ENCODE measurements at places on chromosomes 4 and X.

- no peak for DNase-seq
Measured at GRCh38 chr4:122522944-122523343, 66.4 kb upstream of the IL2 start.

DNA sequence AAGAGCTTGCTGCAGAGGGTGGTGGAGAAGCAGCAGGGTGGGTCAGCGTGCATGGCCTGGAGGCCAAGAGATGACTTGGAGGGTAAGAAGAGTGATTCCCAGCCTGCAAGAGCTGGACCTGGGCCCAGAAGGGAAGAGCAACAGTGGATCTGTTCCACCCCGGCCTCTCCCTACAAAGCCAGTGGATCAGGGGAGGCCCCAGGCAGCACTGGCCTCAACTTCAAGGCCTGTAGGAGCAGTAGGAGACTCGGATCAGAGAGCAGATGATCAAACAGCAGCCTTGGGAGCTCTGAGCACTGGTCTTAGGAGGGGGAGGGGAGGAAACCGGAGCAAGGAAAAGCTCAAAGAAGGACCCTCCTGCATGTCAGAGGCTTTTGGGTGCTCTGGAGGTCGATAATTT lies 7.6 kb downstream of the L1CAM start:
- DNase-seq = no peak

- DNase-seq = no peak
Measured at GRCh38 chr4:26325191-26325590, 4.4 kb downstream of the RBPJ start.

DNA sequence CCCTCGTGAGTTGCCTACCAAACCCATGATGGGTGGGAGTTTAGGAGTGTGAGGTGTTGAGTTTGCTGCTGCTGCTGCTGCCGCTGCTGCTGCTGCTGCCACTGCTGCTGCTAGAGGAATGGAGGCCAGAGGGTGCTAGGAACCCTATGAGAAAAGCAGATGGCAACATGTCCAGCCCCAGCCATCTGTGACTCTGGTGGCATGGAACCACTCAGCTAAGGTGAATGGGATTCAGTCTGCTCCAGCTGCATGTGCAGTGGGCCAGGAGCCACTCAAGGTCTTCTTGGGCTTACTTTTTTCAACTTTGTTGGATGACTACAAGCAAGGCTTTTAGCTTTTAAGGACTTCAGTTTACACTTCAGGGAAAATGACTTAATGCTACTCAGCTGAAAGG lies 103.8 kb downstream of the RTL5 start:
- no peak for DNase-seq

DNA sequence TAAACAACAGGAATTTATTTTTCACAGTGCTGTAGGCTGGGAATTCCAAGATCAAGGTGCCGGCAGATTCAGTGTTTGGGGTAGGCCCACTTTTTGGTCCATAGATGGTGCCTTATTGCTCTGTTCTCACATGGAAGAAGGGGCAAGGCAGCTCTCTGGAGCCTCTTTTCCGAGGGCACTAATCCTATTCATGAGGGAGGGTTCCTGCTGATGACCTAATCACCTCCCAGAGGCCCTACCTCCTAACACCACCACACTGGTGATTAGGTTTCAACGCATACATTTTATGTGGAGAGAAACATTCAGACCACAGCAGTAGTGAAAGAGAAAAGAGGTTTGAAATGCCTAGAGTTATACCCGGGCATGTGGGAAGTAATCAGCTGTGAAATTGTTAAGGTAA lies 1.4 kb upstream of the POLA1 start:
- DNase-seq = no peak

- DNase-seq = no peak
Measured at GRCh38 chr4:47703956-47704355, 133.9 kb downstream of the CORIN start.

DNA sequence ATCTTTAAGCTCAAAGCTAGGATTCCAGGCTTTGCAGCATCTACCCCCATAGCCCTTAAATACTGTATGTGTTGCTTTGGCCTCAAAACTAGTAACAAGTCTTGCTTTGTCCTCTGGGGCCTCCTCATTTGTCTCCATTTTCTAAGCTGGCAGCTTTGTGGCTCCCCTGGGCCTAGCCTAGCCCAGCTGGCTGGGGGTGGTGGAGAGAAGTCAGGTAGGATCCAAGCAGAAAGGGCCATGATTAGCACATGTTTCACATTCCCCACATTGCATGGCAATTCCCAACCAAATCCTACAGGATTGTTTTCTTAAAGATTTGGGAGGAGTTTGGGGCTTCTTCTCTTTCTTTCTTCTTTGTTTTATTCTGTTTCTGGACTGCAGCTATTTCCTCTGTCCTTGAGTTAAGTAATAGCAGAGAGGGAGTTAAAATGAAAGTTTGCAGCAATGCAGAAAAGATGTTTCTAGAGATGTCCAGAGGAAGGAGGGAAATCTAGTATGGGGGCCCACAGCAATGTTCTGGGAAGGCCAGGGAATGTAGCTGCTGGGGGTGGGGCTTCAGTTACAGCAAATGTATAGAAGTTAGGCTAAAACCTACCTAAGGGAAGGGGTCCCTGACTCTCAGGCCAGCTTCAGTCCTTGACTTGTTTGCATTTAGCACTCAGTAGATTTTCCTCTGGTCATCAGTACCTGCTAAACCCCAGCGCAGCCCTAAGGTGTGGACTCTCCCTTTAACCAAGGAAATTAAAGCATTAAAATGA lies 92.1 kb downstream of the SHROOM4 start:
- no peak for DNase-seq

DNA sequence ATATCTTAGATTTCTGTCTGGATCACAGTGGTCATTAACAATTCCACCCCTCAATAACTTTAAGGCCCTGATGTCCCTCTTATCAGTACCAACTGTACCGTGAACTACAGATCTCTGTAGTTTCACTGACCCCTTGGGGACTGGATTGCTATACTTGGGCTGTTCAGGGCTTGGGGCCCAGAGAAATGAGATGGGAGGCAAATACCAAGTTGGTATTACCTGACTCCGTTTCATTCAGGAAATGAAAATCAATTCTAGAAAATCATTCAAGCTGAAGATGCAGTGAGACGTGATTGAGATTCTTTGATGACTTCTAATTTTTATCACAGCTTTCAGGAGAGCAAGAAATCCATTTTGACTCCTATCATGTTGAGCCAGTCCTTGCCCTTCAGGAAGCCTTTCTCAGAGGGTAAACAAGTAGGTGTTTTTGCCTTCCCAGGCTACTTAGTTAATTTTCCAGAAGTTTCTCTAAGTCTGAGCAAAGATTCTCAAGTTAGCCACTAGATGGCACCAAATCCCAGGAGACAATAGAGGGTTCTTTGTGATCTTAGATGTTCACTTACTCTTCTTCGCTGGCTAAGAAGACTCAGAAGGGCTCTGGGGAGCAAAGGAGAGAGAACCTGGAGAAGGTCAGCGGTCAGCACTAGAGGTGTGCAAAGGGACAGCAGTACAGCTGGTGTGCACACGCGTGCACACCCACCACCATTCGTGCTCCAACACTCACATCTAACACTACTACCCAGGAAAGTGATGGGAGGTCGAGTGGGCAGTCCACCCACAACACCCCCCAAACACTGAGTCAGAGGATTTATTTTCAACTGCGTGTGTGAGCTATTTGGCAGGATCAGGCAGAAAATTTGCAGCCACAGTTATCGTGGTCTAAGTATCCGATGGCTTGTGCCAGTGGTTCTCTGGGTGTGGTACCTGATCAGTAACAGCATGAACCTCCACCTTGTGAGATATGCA lies 7.4 kb downstream of the HNRNPH2 start:
- peak; percentile 78 for DNase-seq

DNA sequence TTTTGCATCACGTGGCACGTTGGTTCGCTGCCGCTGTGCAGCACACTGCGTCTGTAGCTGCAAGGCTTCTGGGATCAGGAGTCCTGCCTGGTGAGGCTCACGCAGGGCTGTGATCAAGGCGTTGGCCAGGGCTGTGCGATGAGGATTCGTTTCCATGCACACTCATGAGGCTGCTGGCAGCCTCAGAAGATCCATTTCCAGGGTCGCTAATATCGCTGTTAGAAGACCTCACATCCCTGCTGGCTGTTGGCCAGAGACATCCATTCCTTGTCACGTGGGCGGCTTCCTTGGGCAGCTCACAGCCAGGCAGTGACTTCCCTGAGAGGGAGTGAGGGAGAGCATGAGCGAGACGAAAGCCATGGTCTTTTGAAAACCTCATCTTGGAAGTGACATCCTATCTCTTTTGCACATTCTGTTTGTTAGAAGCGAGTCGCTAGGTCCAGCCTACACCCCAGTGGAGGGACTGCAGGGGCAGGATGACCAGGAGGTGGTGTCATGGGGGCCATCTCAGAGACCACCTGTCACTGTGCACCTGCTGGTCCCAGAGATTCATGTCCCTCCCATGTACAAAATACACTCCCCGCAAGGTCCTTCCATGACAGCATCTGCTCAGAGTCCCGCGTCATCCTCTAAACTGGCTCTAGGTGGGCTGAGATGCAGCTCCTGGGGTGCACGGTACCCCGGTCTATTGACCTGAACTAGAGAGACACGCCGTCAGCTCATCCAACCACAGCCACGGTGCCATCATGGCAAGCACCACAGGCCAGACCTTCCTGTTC lies 12.2 kb downstream of the RGS12 start:
- peak; percentile 76 for DNase-seq

GRCh38 chr4:88584471-88584900 lies 7.8 kb upstream of the HERC3 start:
- DNase-seq = no peak

DNA sequence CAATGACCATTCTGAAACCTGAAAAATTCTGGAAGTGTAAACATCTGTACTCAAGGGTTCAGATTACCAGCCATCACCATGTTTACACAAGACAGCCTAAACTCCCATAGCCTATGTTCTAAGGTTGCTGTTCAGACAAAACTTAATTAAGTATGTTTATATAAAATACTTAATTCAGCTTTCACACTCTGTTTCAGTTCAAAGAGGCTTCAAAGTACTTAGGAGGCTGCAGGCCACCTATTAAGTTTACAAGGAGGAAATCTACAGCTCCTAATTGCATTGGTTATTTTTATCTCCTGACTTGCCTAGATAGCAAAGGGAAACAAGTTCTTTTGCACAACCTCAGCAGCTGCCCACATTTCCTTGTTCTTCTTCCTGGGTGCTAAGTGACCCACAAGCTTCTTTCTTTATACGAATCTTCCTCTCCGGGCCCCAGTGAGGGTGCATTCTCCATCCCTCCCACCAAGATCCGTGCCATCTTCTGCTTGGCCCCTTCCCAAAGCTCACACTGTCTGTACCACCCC lies 2.0 kb downstream of the GAK start:
- DNase-seq = no peak

- no peak for DNase-seq
Measured at GRCh38 chr4:73770917-73771316, 30.5 kb downstream of the CXCL8 start.

DNA sequence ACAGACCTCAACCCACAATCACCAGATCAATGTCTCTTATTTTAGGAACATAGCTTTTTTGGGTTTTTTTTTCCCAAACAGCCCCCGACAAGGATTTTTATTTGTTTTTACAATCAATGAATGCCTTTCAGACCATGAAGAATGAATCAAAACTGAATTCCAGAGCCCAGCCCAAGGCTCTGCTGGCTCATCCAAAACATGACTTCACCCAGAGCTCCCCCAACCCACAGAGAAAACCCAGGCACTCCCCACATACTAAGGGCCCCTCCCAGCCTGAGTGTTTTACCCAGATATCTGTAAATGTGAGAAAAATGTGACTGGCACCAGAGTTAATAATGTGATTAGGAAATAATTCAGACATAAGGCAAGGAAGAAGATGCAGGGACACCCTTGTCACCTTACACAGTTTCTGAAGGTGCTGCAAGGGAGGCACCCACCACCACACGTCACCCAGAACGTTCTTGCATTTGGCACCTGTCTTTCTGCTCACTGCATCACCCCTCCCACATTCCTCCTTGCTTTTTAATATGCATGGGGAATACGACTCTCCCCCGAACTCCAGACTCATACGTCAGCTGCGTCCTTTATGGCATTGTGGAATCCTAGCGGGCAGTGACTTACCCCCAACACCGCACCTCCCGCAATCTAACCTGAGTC lies 47.8 kb upstream of the C4orf50 start:
- no peak for DNase-seq

DNA sequence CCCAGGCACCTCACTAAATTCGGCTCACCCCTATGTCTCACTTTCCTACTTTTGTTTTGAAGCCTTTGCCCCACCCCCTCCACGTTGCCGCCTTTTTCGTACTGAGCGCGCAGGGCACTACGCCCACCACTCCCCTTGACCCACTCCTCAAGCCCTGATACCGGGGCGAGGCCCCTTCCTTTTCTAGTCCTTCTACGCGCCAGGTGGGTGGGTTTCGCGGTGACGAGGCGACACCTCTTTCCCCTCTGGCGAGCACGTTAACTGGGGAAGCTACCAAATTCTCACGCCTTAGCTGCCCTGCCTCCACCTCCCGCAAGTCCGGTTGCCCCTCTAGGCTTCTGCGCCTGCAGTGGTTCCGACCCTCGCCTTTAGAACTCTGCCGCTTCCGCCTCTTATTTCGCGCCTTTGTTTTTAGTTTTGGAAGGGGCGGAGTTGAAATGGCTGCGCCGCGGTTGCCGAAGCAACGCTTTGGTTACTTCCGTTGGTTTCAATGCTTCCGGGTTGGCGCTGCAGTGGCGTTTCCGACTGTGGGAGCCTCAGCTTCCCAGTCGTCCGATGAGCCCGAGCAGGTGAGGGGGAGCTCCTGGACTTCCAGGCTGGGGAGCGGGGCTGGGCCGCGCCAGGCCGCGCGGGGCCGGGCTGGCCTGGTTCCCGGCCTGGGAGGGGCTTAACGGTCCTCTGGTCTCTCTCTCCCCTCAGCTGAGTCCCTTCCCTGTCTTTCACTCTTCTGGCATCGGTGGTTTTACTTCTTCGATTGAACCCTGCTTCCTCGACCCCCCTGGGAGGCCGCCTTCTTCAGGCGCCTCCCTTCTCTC lies at the start of gene SLC25A14:
Gene SLC25A14, plus strand, starts transcription at position 512 of the 815 bp plus-strand sequence. CDS start 360 bp downstream, outside the sequence.
- peak; percentile 67 for DNase-seq

DNA sequence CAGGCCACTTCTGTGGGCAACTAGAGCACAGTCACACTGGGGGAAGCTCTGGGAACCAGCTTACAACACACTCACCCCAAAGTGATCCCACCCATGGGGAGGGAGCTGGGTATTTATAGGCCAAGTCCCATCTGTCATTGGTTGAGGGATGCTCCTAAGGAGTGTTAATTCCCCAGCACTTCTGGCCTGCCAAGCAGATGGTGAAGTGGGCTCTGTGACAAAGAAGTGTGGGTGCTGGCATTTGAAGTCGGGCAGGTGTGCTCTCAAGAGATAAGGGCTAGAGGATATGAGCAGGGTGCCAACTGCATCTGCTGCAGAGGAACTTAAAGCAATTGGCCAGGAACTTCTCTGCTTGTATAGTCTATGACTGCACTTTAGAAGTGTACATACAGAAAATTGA lies 30.9 kb downstream of the PTCHD1 start:
- DNase-seq = no peak

GRCh38 chrX:109190542-109190941 lies 291.3 kb downstream of the GUCY2F start:
- no peak for DNase-seq

GRCh38 chrX:131828482-131828881 lies 194.6 kb upstream of the STK26 start:
- no peak for DNase-seq

GRCh38 chr4:25154594-25155265 lies 5.5 kb downstream of the SEPSECS start:
- no peak for DNase-seq
